ENCODE measurements at places on chromosomes 7 and 10.

- H3K36me3 ChIP-seq = 0 out of 2 replicates have a peak, but pooled peaks cover 3% of the 10 kb centered on the region
- H3K4me1 ChIP-seq = no peaks in the 10 kb centered on the region
- H3K4me3 ChIP-seq = no peak overlapping the region
- H3K27me3 ChIP-seq = no peaks in the 10 kb centered on the region
- H3K27ac ChIP-seq = no peak overlapping the region
Observed at GRCh38 chr7:121069346-121070100, 81.0 kb downstream of the CPED1 start.

DNA sequence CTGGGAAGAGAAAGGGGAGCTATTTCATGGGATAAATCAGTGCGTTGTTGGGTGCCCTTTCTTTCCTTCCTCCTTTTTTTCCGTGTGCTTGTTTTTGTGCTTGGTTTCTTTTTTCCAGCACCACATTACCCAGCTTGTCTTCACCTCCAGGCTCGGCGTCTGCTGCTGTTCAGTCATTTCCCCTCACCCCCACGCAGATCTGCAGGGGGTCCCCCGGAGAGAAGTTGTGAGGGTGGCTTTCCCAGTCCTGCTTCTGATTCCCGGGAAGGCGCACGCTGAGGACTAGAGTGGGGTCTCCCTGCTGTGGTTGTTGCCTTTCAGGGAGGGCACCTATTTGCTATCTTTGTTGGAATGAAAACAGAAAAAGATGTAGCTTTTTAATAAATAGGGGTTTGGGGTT lies 1.6 kb downstream of the CAMK1D start:
- H3K36me3 ChIP-seq = no peaks in the 10 kb centered on the region
- H3K4me1 ChIP-seq = peaks cover 14% of the 10 kb centered on the region
- peak overlapping the region; percentile 61 for H3K4me3 ChIP-seq
- no peak for DNase-seq
- peaks cover 18% of the 10 kb centered on the region for H3K27me3 ChIP-seq
- H3K27ac ChIP-seq = no peak overlapping the region

GRCh38 chr10:129916506-129916995 lies 47.5 kb downstream of the EBF3 start:
- peaks cover 17% of the 10 kb centered on the region for H3K4me1 ChIP-seq
- H3K4me3 ChIP-seq = no peak overlapping the region
- no peaks in the 10 kb centered on the region for H3K27me3 ChIP-seq
- no peak for DNase-seq
- H3K36me3 ChIP-seq = no peaks in the 10 kb centered on the region

DNA sequence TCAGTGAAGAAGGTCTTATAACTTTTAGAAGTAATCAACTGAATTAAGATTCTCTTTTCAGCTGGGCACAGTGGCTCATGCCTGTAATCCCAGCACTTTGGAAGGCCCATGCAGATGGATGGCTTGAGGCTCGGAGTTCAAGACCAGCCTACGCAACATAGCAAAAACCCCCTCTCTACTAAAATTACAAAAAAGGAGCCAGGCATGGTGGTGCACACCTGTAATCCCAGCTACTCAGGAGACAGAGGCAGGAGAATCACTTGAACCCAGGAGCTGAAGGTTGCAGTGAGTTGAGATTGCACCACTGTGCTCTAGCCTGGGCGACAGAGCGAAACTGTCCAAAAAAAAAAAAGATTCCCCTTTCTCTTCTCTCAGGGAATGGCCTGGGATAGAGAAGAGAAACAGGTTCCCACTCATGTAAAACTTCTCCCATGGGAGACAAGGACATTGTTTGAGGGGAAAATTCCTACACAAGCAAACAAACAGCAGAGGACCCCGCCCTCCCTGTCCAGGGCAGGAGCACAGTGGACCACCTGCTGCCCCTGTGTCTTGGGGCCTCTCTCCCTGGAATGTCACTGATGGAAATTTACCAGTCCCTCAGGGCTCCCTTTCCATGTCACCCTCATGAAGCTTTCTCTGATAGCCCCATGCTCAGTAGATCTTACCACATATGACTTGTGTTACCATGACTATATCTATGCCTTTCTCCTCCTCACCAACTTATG lies 5.6 kb downstream of the IL2RA start:
- H3K27me3 ChIP-seq = no peaks in the 10 kb centered on the region
- no peak overlapping the region for H3K4me3 ChIP-seq
- no peaks in the 10 kb centered on the region for H3K36me3 ChIP-seq
- no peak for DNase-seq
- H3K27ac ChIP-seq = no peak overlapping the region
- H3K4me1 ChIP-seq = no peaks in the 10 kb centered on the region

DNA sequence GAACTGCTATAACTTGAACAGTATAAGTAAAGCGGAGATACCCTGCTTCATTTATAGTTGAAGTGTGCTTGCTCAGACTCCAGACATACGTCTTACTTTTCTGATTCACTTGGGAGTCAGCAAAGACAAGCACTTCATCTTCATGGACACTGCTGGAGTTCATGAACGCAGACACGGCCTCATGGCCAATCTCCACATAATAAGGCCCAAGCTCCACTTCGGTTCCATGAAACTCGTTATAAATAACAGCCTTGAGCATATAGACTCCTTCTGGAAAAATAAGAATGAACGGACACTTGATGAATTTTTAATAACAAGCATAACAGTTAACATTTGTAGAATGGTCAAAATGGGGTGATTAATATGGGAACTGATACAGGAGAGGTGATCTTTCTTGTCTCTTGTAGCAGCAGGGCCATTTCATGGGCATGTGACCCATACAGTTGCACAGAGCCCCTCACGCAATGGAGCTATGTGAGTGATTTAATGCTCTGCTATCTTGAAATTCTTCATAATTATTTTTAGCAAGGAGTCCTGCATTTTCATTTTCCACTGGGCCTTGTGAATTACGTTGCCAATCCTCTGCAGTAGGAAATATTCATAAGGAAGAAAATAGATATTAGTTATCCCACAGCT lies 40.2 kb downstream of the PKD1L1 start:
- H3K36me3 ChIP-seq = no peaks in the 10 kb centered on the region
- H3K27me3 ChIP-seq = no peaks in the 10 kb centered on the region
- no peak overlapping the region for H3K27ac ChIP-seq
- H3K4me3 ChIP-seq = no peak overlapping the region
- peaks cover 19% of the 10 kb centered on the region for H3K4me1 ChIP-seq
- no peak for DNase-seq

GRCh38 chr7:21914671-21915070 lies 31.0 kb downstream of the CDCA7L start:
- no peaks in the 10 kb centered on the region for H3K4me1 ChIP-seq
- no peaks in the 10 kb centered on the region for H3K27me3 ChIP-seq
- no peak overlapping the region for H3K4me3 ChIP-seq

- no peak overlapping the region for H3K27ac ChIP-seq
- H3K4me1 ChIP-seq = no peaks in the 10 kb centered on the region
- H3K36me3 ChIP-seq = no peaks in the 10 kb centered on the region
- H3K4me3 ChIP-seq = no peak overlapping the region
- no peak for DNase-seq
Observed at GRCh38 chr10:33638374-33638773, 303.9 kb upstream of the NRP1 start.

DNA sequence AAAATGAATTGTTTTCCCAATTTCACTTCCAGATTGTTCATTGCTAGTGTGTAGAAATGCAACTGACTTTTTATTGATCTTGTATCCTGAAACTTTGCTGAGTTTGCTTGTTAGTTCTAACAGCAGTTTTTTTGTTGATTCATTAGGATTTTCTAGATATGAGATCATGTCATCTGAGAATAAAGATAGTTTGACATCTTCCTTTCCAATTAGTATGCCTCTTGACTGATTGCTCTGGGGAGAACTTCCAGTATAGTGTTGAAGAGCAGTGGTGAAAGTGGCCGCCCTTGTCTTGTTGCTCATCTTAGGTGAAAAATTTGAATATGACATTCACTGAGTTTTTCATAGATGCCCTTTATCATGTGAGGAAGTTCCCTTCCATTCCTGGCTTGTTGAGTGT lies 11.9 kb upstream of the SUN1 start:
- no peak for DNase-seq
- no peak overlapping the region for H3K27ac ChIP-seq
- H3K27me3 ChIP-seq = no peaks in the 10 kb centered on the region
- H3K4me3 ChIP-seq = no peak overlapping the region
- H3K4me1 ChIP-seq = no peaks in the 10 kb centered on the region

GRCh38 chr7:76425156-76425555 lies 406 bp downstream of the ZP3 start:
- peaks cover 50% of the 10 kb centered on the region for H3K4me1 ChIP-seq
- no peak for DNase-seq
- no peak overlapping the region for H3K4me3 ChIP-seq
- H3K27ac ChIP-seq = no peak overlapping the region
- no peaks in the 10 kb centered on the region for H3K27me3 ChIP-seq
- H3K36me3 ChIP-seq = no peaks in the 10 kb centered on the region

GRCh38 chr7:120979765-120980499 lies 8.6 kb upstream of the CPED1 start:
- no peak overlapping the region for H3K27ac ChIP-seq
- H3K4me3 ChIP-seq = no peak overlapping the region
- H3K27me3 ChIP-seq = no peaks in the 10 kb centered on the region
- no peaks in the 10 kb centered on the region for H3K4me1 ChIP-seq
- peaks cover 17% of the 10 kb centered on the region for H3K36me3 ChIP-seq
- DNase-seq = no peak

GRCh38 chr7:157497367-157497743 lies 160.6 kb downstream of the DNAJB6 start:
- H3K36me3 ChIP-seq = no peaks in the 10 kb centered on the region
- H3K4me3 ChIP-seq = no peak overlapping the region
- H3K4me1 ChIP-seq = no peaks in the 10 kb centered on the region
- H3K27ac ChIP-seq = no peak overlapping the region
- no peak for DNase-seq
- peaks cover 10% of the 10 kb centered on the region for H3K27me3 ChIP-seq

GRCh38 chr7:85600395-85600794 lies 413.5 kb upstream of the SEMA3D start:
- no peaks in the 10 kb centered on the region for H3K27me3 ChIP-seq
- peaks cover 24% of the 10 kb centered on the region for H3K4me1 ChIP-seq
- DNase-seq = peak; percentile 10
- H3K4me3 ChIP-seq = no peak overlapping the region

DNA sequence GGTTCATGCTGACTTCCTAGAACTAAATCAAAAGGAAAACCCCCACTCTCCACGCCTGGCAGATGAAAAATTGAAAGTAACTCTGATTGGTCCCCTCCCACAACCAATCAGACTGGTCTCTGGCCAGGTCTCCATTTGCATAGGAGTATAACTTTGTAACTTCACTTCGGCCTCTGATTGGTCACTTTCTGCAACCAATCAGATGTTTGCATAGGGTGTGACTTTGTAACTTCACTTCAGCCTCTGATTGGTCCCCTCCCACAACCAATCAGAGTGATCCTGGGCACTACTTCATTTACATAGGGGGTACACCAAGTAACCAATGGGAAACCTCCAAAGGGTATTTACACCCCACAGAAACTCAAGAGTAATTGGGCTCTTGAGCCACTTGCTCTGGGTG lies 306.6 kb upstream of the PFKP start:
- DNase-seq = no peak
- H3K4me3 ChIP-seq = no peak overlapping the region
- H3K4me1 ChIP-seq = no peaks in the 10 kb centered on the region
- no peaks in the 10 kb centered on the region for H3K27me3 ChIP-seq
- no peaks in the 10 kb centered on the region for H3K36me3 ChIP-seq

DNA sequence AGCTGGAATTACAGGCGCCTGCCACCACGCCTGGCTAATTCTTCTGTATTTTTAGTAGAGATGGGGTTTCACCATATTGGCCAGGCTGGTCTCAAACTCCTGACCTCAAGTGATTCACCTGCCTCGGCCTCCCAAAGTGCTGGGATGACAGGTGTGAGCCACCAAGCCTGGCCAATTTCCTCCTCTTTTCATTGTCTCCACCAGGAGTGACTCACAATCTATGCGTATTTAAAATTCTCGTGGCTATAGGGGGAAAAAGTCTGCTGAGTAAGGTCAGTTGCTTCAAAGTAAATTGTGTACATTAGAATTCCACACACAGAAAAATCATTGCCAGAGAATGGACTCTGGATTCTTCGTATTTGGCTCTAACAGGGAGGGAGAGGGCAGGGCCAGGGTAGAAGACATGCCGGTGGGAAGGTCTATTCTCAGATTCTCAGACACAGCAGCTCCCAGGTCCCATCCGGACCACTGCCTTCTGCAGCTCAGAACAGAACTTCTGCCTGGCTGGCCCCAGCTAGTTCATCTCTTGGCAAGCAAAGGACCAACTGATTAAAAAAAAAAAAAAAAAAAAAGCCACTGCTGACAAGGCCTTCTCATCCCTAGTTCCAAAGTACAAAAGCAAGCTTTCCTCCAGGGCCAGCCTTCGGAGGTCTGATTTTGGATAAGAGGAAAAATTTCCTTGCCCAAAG lies 22.2 kb downstream of the PSPH start:
- DNase-seq = peak; percentile 16
- no peak overlapping the region for H3K4me3 ChIP-seq
- no peaks in the 10 kb centered on the region for H3K27me3 ChIP-seq
- H3K36me3 ChIP-seq = peaks cover 32% of the 10 kb centered on the region
- no peaks in the 10 kb centered on the region for H3K4me1 ChIP-seq

DNA sequence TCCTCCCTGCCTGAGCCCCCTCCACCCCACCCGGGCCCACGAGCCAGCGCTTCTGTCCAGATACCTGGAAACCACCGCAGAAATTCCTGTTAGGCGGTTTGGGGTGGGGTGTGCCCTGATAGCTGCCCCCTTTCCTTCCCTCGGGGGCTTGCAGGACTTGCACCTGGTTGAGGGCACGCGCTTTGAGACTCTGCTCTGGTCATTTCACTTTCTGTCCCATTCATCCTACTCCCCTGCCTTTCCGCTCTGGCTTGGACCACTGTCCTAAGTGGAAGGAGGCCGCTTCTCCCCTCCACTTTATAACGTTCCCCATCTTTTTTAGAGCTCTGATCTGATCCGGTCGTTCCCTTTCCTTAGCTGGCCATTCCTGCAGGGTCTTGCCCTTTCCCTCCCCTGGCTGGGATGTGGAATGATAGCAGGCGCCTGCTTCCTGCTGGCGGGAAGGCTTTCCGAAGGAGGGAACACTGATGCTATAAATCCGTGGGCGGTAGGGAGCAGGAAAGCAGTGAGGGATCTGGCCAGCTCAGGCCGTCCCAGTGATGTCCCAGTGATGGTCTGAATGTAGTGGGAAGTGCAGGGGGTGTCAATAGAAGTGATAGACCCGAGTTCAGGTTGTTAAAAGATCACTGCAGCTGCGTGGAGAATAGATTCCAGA lies 852 bp upstream of the PRKAR1B start:
- no peaks in the 10 kb centered on the region for H3K36me3 ChIP-seq
- H3K4me3 ChIP-seq = no peak overlapping the region
- no peak for DNase-seq

- no peak for DNase-seq
- no peaks in the 10 kb centered on the region for H3K27me3 ChIP-seq
- no peak overlapping the region for H3K27ac ChIP-seq
- peaks cover 3% of the 10 kb centered on the region for H3K36me3 ChIP-seq
Observed at GRCh38 chr10:11147722-11148121, 130.1 kb downstream of the CELF2 start.

Data from SJCRH30 (cell line).